Bone marrow (tissue), 2 donors: ENCODE measurements at places on chromosomes 1 and 21.

DNA sequence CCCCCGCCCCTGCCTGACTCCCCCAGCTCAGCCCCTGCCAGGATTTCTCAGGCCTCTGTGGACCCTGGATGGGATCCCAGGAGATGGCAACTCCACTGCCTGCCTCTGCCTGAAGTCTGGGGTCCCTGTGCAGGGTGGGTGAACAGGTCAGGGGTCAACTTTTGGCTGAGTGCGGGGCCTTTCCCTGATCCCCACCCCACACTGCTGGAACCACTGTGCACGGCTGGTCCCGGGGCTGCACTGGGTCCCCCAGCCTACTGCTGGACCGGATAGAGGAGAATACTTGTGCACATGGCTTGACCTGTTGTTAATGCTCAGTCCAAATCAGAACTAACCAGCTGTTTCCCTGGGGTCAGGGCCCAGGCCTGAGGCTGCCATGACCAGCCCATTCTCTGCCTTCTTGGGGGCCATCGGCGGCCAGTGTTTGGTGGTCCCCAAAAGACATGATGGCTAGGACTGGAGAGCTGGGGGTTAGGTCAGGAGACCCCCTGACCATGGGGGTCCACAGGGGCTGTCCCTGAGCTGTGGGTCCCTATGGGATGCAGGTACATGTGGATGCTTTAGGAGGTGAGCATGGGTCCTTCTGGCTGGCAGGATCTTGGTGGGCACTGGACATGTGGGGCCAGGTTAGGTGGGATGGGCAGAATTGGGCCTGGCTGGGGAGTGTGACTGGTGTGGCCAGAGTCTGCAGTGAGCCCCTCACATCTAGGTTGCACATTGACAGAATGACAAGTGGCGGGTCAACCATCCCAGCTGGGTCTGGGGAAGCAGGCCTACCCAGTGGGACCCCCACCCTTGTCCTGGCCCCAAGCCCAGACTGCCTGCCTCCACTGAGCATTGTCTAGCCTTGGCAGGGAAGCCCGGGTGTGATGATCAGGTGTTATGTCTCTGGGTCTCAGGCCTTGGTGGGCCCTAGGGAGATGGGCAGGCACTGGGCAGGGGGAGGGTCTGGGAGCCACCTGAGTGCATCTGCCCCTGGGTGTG is 19.0 kb upstream of the ZNF678 start:
- no peak for DNase-seq

- peak; percentile 44 for DNase-seq
Measured at GRCh38 chr1:40802078-40802741, 18.6 kb downstream of the KCNQ4 start.

GRCh38 chr1:17861685-17862084 is 106.6 kb downstream of the ACTL8 start:
- no peak for DNase-seq

- no peak for DNase-seq
Measured at GRCh38 chr21:37873655-37874054, 42.6 kb downstream of the KCNJ6 start.

- DNase-seq, result peak; percentile 31
Measured at GRCh38 chr1:184051485-184052193, at the start of gene TSEN15. TSEN15 (plus strand) TSS chr1:184051730; CDS start chr1:184051756, 26 bp downstream.

DNA sequence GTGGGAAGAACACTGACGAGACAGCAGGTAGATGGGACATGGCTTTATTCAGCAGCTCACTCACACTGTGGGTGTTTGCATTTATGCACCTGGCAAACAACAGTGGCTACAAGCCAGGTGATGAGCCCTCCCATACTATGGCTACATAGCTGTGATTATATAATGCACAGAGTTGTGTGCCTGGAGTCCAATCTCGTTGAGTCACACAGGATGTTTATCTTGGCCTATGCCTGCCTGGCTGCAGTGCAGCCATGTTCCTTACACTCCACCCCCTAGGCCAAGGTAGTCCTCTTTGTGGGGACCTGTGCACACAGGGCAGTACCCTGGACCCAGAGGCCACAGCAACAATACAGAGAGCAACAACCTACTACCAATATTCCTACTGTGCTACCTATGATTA is 1643.8 kb downstream of the MRPL39 start:
- DNase-seq, result no peak
